ENCODE measurements at places on chromosomes 7 and 10.

DNA sequence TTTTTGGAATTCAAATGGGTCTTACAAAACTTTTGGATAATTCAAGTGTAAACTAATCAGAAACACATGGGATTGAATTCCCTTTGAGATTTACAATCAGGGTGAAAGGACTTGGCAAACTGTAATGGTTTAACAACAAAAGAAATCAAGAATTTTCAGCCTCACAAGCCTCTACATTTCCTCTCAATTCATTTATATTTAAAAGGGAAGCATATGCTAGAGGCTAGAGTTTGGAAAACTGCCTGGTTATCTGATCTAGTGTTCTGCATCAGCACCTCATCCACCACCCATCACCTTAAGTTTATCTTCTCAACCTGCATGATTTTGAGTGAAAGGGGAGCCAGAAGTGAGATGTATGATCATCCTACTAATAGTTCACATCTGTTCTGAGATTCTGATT lies 120.7 kb downstream of the TES start:
- no peak for DNase-seq

GRCh38 chr10:92363498-92363897 lies 72.5 kb downstream of the MARCHF5 start:
- DNase-seq: no peak

DNA sequence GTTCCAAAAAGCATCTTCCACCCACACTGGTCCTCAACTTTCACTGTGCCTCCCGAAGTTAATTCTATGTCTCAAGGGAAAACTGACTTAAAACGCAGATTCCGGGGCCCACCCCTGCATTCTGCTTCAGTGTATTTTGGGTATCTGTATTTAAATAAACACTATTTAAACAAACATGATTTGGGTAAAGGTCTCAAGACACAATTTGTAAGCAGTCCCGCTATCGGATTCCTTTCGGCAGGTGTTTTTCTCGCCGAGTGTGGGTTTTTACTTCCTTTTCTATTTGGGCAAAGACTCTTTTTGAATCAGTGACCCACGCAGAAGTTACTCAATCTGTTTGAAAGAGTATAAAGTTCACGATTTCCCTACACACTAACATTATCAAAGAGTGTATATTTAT lies 1.2 kb downstream of the PDIA4 start:
- DNase-seq: no peak

DNA sequence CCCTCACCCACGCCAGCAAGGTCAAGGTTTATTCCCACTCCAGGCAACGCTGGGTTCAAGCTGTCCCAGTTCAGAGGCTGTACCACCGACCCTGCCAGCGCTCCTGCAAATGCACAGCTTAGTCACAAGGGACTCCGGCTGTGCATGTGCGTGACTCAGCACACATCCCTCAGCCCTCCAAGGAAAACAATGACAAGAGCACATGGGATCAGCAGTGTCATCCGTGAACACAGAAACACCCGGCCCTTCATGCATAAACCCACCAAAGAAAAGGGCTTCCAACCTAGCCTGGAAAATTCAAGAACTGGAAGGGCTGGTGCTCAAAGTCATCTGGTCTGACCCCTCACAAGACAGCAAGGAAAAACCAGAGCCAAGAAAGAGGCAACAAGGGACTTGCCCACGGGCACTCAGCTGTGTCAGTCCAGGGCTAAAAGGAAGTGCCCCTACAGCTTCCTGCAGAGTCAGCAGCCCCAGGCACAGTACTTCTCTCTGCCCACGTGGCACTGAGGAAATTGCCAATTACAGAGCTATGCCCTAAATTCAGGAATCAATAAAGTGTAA lies 106.1 kb downstream of the KCNMA1 start:
- DNase-seq: no peak

DNA sequence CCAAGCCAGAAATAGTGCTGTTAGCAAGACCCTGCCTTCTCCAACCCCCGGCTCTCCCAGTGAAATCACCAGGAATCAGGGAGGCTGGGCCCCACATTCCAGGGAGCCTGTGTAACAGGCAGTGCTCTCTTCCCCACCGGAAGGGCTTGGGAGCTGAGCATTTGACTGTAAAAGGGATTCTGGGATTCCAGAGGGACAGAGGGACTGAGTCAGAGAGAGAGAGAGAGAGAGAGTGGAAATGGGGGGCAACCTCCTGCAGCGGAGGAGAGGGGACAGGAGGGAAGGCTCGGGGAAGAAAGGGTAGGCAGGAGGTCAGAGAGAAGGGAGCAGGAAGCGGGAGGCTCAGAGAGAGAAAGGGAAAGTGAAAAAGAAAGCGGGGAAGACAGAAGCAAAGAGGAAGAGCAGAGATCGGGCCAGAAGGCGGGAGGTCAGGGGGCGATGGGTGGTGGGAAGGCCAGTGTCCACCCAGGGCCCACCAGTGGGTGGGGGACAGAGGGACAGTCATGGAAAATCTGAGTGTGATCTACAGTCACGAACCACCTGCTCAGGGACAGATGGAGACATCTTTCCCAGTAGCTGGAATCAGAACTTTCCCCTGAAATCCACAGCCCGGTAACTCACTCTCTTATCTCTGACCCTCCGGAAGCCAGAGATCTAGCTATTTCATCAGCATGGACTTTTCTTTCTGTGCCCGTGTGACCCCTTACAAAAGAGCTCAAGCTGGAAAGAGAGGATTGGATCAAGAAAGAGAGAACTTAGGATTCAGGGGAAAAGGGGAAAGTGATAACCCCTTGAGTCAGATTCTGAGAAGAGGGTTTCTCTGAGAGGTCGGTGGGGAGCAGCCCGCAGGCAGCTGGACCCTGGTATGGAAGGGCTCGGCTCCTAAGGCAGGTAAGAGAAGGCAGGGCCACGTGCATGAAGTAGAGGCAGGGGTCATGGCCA lies 4.6 kb upstream of the SERPINE1 start:
- no peak for DNase-seq

DNA sequence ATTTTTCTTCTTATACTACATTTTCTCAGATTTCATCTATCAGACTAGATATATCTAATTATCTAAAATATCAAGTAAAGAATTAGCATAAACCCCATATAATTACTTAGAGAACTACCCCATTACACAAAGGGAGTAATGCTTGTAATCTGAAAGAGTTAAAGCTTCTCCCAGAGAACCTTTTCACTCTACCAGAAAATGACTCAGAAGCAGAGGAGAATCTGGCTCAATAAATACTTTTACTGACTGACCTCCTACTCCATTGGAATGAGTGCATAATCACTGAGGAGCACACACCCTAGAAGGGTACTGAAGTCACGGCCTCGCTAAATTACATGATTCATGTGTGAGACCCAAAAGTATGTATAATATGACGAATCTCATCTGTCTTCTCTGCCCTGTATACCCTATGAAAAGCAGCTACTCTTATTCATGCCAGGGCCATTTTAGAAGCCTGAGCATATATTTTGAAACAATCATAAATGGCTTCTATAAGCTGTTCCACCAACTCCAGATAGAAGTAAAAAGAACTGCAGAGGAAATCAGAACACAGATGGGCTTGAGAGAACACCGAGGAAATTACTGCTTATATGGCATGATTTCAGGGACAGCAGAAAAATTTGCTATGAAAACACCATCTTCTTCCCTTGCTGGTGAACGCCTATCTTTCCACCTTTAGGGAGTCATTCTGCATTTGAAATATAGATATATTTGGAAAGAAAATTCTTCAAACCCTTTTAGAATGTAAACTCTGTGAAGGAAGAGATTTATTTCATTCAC lies 32.7 kb downstream of the DNMBP start:
- no peak for DNase-seq

GRCh38 chr7:22356010-22356691 lies 803 bp downstream of the RAPGEF5 start:
- DNase-seq: no peak

DNA sequence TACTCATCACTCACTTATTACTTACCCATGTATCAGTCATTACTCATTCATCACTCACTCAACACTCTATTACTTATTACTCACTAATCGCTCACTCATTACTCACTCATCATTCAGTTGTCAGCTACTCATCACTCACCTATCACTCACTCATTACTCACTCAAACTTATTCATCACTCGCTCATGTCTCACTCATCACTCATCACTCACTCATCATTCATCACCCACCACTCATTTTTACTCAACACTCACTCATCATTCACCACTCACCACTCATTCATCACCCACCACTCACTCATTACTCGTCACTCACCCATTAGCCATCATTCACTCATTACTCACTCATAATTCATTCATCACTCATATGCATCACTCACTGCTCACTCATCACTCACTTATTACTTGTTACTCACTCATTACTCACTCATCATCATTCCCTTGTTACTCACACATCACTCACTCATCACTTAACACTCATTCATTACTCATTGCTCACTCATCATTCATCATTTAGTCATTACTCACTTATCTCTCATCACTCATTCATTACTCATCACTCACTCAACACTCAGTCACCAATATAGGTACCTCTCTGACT lies 237.9 kb downstream of the ADARB2 start:
- no peak for DNase-seq

DNA sequence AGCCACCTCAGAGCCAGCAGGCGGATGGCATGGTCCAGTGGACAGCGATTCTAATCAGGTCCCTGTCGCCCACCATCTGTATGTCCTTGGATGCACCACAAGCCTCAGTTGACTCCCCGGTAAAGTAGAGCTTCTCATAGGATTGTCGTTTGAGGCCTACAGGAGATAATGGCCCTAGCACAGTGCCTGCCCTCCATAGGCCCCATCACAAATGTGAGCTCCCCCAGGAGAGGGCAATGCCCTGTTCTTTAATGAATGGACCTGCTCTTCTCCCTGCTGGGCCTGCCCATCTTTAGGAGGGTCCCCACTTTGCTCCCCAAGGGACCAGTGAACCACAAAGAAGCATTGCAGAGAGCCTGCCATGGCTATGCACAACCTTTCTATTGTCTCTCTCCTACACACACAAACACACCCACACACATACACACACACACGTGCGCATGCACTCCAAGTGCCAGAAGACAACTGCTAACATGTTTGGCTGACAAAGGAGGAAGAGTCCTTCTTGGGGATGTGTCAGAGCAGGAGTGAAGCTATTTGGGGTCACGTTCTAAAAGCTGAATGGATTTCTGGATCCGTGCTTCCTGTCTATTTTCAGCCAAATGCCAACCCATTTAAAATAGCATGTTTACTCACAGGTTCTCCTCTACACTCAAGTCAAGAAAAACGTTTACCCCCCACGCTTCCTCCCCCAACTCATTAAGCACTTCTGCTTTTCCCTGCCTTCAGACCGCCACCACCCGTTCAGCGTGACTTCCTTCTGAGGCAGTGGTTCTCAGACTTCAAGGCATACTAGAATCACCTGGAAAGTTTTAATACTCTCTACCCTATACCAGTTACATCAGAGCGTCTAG lies 196.1 kb downstream of the GRID1 start:
- no peak for DNase-seq

DNA sequence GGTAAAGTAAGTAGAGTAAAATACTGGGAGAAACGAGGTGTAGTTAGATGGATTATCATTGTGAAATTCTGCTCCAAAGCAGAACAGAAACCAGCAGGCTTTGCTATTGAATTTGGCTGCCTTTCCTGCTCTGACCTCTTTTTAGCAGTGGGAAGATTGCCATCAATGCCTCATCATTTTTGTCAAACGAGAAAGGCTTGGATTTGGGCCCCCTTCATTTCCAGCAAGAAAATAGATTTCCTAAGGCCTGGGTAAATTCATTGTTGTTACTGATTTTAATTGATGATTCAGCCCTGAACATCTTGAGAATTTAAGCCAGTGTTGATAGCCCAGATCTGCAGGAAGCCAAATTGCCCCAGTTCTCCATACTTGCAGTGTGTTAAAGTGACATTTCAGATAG lies 35.2 kb upstream of the ASAH2 start:
- DNase-seq: no peak

DNA sequence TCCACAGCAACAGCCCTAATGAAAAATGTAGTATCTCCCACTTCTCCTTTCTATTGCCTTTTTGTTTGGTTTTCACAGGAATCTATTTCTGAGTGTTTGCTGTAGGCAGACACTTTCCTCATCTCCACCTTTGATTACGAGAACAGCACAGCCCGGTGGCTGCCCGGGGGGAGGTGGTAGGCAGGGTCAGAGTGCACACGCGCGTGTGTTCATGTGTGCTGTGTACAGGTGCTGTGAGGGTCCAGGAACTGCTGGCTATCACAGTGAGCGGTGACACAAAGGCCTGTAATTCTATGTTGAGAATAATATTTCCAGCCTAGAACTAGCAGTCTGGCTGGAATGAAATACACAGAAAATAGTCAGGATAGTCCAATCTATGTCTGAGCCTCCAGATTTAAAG lies 212.8 kb downstream of the ADARB2 start:
- no peak for DNase-seq

GRCh38 chr7:128104108-128104742 lies 73.0 kb upstream of the LRRC4 start:
- DNase-seq: no peak

DNA sequence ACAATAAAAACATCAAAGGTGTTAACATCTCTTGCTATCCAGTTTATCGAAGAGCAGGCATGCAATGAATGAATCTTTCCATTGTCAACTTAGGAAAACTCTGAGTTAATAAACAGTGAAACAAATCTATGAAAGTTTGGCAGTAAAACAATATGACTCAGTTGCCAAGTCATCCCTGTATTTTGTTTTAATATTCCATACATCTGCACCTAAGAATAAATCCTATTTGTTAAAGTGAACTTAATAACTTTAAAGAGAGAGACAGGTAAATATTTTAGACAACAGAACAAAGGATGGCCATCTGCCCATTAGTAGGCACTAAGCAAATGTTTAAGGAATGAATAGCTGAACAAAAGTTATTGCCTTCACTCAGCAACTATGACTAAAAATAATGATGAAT lies 700.5 kb upstream of the CELF2 start:
- DNase-seq: no peak

DNA sequence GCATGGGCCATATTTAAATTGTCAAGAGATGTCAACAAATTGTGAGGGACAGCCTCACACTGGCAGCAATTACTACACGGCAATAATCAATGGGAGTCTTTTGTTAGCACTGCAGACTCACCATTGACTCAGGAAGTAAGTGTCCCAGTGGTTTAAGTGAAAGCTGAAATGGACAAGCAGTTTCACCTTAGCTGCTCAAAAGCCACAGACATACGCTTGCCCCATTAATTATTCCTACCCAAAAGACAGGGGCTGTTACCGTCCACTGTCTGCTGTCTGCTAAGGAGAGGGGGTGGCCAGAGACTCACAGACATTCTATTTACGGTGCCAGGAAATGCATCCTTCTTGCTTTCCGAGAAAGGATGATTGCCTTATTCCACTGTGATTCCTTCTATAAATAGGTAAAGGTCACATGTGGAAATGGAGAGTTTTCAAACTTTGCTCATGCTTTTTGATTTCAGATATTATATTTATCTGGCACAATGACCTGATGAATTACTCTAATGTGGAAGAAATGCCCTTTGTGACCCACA lies 309.7 kb upstream of the NFE2L3 start:
- no peak for DNase-seq

- no peak for DNase-seq
These were observed 70.0 kb downstream of the ALOX5 start for GRCh38 chr10:45444022-45444421.

DNA sequence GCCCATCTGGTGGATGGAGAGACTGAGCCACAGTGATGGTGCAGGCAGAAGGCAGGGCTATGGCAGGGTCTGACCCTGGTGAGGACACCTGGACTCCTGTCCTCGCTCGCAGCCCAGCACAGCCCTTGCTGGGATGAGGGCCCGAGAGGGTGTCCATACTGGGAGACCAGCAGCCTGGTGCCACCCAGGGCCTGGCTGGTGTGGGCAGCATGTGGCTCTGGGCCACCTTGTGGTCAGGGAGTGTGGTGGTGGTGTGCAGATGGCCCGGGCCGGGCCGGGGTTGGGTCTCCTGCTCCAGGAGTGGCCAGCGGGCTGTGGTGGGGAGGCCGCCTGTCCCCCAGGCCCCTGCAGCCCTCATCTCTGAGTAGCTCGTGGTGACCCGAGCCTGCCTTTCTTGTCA lies 14.9 kb downstream of the ADCY1 start:
- DNase-seq: no peak

Data from stimulated activated CD4-positive, alpha-beta T cell treated with anti-CD3 and anti-CD28 coated beads, Interleukin-1b, Interleukin-23, amount 100 ng/mL, for 1 hour (primary cell).